ENCODE measurements at places on chromosomes 3 and 15.

- no peak for DNase-seq
These were observed 21.7 kb downstream of the NMNAT3 start for GRCh38 chr3:139655909-139656595.

DNA sequence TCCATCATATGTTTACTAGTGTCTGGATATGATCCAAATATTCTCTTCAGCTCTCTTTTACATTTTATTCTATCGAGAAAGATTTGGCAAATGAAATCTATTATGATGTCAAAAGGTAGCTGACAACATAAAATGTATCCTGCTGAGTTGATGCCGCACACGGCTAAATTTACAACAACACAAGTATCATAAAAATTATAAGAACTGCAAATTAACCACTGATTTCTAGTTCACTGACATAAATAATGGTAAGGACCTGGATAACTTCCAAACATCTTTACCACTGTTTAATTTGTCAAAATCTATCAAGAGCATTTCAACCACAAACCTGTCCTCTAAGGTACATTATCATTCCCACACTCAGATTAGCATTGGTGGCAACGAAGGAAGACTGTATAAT lies 244.5 kb downstream of the FOXP1 start:
- no peak for DNase-seq

- no peak for DNase-seq
These were observed 44.9 kb downstream of the ATP1B3 start for GRCh38 chr3:141921316-141921715.

GRCh38 chr3:166752214-166752613 lies 627.9 kb downstream of the ZBBX start:
- DNase-seq: no peak

- DNase-seq: no peak
These were observed 431.1 kb downstream of the MFSD1 start for GRCh38 chr3:159232966-159233365.

GRCh38 chr3:38647217-38647970 lies 2.1 kb downstream of the SCN5A start:
- peak; percentile 81 for DNase-seq

Measured in mesenteric fat pad (tissue), 1 donor.